ENCODE measurements at places on chromosomes 1 and 21. TPM values are rescaled to one million over a fixed set of nuclear protein-coding genes. Genes with fewer than 3 reads are reported as not detected.

The WNT4 gene
- polyA plus RNA-seq: 2.2 TPM

The AMY1A gene
- not detected for polyA plus RNA-seq

The TOMM40L gene
- 16.2 TPM for polyA plus RNA-seq

The AMY2B gene
- polyA plus RNA-seq: 32.3 TPM

The LCE3E gene
- not detected for polyA plus RNA-seq

The SLAMF9 gene
- polyA plus RNA-seq: 0.33 TPM

The DEGS1 gene
- polyA plus RNA-seq: 37.6 TPM

- DNase-seq: no peak
Observed at GRCh38 chr1:10986525-10986890, 25.9 kb upstream of the TARDBP start.

- DNase-seq: no peak
Observed at GRCh38 chr1:28758420-28758819, 21.7 kb downstream of the YTHDF2 start.

GRCh38 chr1:155871390-155871789, 12.0 kb downstream of the SYT11 start:
- DNase-seq: no peak

DNA sequence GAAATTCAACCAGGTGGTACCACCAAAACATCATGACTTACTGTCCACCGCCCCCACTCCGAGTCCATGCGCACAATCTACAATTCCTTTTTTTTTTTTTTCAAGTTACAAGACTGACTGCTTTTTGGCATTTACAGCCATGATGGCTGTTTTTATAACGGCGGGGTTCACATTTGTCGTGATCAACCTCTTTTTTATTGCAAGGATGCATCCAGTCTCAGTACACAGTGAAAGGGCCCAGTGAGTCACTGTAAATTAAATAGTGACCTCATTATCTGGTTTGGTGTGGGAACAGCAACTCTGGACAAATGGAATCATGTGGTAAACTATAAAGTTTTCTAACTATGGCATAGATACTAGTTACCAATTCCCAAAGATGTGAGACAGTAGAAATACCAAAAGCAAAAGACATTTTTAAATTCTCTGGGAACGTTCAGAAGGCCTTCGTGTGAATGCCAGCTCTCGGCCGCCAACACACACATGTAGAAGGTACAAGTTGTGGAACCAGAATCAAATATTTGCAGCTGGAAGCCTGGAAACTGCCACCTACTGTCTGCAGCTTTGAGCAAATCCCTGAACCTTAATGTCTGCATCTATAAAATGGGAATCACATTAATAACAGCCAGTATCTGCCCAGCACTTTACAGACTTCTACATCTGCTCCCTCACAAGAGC, 4.9 kb downstream of the GLIS1 start:
- DNase-seq: no peak

DNA sequence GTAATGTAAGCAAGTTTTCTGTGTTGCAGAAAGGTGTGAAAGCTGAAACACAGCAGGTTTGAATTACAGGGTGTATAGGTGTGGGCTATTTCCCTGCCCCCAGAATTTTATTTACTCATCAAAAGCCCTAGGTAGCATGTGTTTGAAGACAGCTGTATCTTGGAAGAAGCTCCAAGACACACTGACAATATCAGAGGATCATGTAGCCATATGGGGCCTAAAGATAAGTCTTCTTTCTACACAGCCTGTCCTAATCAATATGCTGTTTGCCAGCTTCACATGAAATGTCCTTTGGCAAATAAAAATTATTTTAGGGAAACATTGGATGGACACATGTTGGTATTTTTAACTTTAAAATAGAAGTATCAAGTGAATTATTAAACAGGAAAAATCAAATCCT, 17.5 kb upstream of the SUCO start:
- DNase-seq: no peak

GRCh38 chr1:15799928-15800835, 7.3 kb downstream of the UQCRHL start:
- peak; percentile 97 for DNase-seq

DNA sequence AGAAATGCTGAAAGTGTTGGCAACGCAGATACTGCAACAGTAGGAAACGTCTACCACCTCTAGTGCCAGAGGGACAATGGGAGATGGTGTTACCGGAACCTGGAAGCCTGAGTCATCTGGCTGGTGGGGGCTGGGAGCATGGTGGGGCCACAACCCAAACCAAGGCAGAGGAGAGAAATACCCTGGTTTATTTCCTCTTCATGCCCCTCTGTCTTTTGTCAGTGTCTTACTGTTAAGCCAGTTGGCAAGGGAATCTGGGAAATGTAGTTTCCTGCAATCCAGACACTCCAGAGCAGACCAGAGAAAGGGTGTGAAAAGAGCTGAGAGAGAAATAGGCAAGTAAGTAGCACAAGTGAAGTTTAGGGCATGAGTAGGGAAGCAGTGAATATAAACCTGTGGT, 14.8 kb downstream of the DNTTIP2 start:
- DNase-seq: no peak

- DNase-seq: no peak
Observed at GRCh38 chr1:207009945-207010344, 22.6 kb downstream of the C1orf116 start.

- no peak for DNase-seq
Observed at GRCh38 chr1:172941471-172941870, 109.3 kb downstream of the TNFSF18 start.

- no peak for DNase-seq
Observed at GRCh38 chr1:158055854-158056253, 62.4 kb downstream of the KIRREL1 start.

DNA sequence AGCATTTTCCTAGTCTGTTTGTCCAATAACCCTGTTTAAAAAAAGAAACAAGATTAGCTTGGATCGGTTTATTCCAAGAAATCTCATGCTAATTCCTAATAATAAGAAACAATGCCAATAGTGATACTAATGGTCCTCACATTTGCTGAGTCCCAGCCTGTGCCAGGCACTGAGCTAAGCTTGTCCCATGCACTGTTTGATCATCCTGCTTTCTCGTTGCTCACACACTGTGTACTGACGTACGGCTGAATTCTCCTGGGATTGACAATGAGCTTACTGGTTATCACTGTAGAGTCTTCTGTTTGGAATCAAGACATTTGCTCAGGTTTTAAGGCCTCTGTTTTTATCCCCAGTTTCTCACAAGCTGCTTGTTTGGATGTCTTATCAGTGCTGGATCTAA, 71.1 kb downstream of the CACNA1E start:
- DNase-seq: no peak

- no peak for DNase-seq
Observed at GRCh38 chr1:38973659-38974437, 17.2 kb upstream of the AKIRIN1 start.

DNA sequence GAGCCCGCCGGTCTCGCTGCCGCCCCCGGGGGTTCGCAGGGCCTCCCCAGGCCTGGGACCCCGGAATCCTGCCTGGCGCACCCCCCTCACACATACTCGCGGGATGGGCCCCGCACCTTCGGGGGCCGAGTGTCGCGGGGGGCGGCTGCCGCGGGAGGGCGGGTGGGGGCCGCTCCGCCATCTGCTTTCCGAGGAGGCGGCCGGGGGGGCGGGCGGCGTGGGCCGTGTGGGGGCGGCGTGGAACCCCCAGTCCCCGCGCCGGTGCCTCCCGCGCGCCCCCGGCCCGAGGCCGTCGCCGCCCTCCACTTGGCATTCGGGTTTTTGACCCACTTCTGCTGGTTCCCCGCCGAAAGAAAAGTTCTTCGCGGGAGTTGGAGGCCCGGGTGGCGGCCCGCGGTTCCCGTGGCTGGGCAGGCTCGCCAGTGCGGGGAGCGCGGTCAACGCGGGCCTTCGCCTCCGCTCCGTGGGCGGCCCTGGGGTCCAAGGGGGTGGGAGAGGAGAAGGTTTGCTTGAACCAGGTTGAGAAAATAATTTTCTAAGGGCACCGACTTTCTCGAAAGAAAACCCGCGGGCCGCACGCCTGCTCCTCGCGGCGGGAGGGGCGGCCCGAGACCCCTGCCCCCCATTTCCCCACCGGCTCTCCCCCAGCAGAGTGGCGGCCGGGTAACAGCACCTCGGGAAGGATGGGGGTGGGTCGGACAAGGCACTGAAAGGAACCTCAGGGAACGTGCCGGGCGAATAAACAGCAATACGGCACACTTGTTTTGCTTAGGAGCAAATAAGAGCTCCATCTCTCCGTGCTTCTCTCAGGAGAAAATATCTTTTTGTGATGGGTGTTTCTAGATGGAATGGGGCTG, 1.6 kb downstream of the PHF13 start:
- peak; percentile 22 for DNase-seq

GRCh38 chr1:239814306-239814881, 277.3 kb upstream of the FMN2 start:
- no peak for DNase-seq

GRCh38 chr1:44354268-44354839, 703 bp downstream of the ERI3 start:
- no peak for DNase-seq

All from large intestine (tissue), 12 donors.